ENCODE measurements at places on chromosomes 11 and 22.

- peak; percentile 44 for DNase-seq
Measured at GRCh38 chr11:77073328-77074001, 6.7 kb downstream of the CAPN5 start.

- DNase-seq, result no peak
Measured at GRCh38 chr11:126362879-126363655, 7.6 kb downstream of the ST3GAL4 start.

GRCh38 chr11:120063686-120064340 is 74.1 kb downstream of the TRIM29 start:
- DNase-seq, result no peak

- DNase-seq, result no peak
Measured at GRCh38 chr11:79212741-79213190, 228.1 kb downstream of the TENM4 start.

- DNase-seq, result no peak
Measured at GRCh38 chr11:70108250-70108649, 30.1 kb downstream of the ANO1 start.

- no peak for DNase-seq
Measured at GRCh38 chr11:115874843-115875242, 370.6 kb upstream of the CADM1 start.

DNA sequence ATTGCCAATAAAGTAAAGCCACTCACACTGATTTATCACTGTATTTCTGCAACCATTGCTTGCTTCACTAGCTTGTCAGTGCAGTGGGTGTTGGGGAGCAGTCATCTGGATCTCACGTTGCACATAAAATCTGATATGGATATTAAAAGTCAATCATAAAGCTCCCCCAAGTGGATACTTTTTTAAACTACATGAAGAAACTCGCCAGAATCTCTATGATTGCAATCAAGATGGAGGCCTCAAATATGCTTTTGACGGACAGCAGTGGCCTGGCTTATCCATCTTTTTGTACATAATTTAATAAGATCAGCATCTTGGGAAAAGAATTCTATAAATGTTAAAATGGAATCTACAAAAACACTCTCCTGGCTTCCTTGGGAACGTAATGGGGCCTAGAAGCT is 137.7 kb downstream of the WT1 start:
- peak; percentile 28 for DNase-seq

DNA sequence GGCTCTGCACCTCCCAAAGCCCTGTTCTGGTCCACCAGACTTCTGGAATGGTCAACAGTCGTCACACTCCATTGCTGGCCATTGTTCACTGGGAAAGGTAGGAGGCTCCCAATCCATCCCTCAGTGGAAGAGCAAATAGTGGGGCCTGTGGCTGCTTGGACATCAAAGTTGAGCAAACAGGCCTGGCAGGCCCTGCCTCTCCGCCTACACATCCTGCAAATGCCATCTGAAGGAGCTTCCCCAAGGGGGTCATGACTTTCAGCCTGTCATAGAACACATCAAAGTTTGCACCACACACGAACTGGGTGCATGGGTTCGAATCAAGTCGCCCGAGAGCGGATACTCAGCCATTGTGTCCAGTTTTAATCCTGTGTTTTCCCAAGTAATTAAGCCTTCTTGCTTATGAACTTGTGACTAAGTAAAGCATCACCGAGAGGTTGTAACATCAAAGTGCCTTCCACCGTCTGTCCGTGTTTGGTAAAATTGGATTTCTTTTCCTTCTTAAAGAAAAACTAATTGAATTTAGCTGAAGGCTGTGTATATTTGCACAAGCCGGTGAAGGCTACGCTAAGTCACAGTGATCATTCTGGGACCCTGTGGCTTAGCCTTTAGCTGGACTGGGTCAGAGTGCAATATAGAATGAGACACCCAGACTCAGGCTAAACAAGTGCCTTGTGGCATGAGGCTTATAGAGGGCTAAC is 36.1 kb downstream of the CLPB start:
- DNase-seq, result no peak

Measured in NCI-H460 (cell line).